Erythroblast (primary cell): ENCODE measurements at places on chromosomes 16 and 17.

DNA sequence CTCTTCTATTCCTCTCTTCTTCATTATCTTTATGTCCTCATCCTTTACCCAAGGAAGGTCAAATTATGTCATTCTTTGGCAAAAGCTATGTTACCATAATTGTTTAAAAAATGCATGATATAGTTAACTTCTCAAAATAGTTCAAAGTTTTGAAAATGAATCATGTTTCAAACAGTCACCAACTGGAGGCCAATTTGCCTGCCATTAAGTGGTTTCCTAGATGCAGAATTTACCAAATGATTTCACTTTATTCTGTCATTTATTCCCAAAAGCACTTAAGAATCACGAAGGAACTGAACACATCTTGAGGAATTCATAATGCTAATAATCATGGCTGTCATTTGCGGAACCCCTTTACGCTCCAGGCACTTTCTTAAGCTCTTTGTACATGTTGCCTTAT lies 190.9 kb upstream of the CDH11 start:
- DNase-seq = no peak

DNA sequence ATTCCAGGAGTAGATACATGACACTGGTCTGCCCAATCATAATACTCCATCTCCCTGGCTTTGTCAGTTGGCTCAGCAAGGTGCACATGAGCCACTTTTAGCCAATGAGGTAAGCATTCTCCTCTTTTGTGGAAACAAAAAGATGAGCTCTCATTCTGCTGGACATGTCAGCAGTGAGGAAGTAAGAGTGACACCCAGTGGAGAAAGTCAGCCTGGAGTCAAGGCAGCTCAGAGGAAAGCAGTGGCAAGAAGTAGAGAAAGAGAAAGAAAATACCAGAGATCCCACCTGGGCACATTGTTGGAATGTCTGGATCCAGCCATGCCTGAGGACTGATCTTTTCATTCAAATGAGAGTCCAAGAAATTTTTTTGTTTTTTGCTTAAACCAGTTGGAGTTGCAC lies 496.9 kb upstream of the C16orf82 start:
- DNase-seq = no peak

- no peak for DNase-seq
Measured at GRCh38 chr16:15803618-15804017, 53.2 kb downstream of the MYH11 start.

DNA sequence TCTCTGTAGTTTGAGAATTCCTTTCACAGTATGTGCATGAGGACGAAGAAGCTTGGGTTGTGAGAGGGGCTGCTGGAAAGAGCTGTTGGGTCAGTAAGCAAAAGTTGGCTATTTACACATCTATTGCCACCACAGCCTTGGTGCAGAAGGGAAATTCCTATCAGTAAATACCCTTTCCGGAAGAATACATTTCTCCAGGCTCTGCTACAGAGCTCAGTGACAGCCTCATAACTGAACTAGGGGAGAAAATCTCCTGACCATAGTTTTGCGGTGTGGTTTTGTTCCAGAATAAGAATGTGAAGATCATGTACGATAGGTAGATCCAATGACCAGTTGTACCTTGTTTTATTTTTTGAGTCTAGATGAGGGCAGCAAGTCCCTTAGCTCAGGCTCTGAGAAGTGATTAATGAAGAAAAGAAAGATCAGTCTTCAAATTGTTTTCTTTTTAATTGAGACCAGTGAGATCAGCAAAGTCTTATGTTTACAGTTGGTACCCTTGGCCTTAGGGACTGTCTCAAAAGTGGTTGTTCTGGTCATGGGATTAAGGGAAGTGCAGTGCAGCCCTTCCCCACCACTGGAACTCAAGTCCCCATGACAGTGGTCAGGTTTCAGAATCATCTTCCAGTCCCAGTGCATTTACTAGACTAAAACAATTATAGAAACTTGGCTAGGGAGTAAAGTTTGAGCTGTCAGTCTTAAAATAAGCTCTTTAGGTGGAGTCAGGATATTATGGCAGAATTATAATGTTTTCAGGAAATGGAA lies 123.5 kb downstream of the PHKB start:
- DNase-seq = no peak

GRCh38 chr16:87376660-87377059 lies 6.9 kb downstream of the FBXO31 start:
- peak; percentile 81 for DNase-seq

GRCh38 chr17:52201767-52202519 lies 43.4 kb upstream of the CA10 start:
- no peak for DNase-seq

DNA sequence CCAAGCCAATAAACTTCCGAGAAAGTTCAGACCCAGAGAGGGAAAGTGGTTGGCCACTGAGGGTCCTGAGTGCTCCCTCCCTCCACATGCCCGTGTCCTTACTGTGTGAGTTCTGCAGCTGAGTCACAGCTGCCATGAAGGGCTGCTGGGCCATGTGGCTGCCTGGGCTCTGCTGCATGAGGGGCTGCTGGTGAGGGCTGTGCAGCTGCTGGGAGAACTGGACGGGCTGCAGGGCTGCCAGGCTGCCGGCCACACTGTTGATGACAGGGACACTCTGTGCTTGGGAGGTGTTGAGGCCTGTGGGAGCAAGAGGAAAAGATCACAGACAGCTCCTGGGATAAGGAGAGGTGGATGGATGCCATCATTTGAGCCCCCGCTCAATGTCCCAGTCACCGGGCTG lies 44.0 kb downstream of the HNF1B start:
- no peak for DNase-seq

GRCh38 chr16:5446623-5447240 lies 349.1 kb upstream of the EEF2KMT start:
- DNase-seq = no peak

- DNase-seq = no peak
Measured at GRCh38 chr16:83762141-83762991, 45.4 kb upstream of the HSBP1 start.

DNA sequence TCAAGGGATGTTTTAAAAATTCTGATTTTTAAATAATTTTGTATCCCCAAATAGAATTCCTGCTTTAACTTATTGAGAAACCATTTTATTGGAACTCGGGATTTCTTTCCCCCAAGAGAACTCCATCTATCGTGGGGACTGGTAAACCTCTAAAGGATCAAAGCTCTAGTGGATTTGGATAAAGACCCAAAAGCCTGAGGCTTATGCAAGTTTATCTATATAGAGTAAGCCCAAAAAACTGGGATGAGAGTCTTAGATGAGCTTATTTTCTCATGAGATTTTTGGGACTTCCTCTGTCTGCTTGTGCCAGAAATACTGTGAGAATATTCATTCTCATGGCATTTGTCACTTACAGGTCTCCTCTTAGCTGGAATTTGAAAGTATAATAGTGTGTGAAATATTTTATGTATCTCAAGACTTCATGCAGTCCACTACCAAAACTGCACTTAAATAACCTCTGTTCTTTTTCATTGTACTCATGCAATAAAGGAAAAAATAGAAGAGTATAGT lies 333.1 kb downstream of the BCAS3 start:
- no peak for DNase-seq

GRCh38 chr17:58285422-58285810 lies 4.7 kb upstream of the MPO start:
- no peak for DNase-seq

DNA sequence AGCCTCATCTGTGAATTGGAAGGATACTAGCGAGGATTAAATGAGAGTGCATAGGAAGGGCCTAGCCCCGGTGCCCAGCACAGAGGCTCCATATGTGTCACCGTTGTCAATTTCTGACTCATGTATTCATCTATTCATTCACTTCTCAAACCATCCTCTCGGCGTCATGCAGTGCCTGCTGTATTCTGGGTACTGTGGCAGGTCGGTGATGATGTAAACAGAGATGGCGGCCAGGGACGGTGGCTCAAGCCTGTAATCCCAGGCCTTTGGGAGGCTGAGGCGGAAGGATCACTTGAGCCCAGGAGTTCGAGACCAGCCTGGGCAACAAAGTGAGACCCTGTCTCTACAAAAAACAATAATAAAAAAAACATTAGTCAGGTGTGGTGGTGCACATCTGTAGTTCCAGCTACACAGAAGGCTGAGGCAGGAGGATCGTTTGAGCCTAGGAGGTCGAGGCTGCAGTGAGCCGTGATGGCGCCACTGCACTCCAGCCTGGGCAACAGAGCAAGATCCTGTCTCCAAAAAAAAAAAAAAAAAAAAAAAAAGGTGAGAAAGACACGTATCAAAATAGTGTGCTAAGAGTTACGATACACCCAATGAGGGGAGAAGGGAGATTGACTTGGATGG lies 4.3 kb upstream of the PPP1R1B start:
- no peak for DNase-seq

DNA sequence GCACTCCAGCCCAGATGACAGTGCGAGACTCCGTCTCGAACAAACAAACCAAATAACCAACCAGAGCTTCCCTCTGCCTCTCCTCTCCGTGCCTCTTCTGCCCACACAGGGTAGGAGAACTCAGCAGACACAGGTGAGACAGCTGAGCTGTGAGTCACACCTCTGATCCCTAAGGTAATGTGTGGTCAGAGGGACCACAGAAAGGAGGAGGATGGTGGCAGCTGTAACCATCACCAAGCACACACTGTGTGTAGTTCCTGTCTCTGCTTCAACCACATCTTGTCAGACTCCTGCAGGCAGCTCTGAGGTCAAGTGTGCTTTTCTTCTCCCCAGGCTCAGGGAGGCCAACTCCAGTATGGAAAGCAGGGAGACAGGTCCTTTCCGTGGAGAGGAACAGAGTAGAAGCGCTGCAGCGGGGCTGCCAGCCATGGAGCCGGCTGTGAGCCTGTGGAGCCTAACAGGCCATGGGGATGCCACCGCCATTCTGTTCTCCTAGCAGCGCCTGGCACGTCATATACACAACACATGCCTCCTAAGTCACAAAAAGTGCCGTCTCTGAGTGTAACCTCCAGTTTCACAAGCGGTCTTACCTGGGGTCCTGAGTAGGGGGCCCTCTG lies 7.1 kb downstream of the NUDT16L1 start:
- DNase-seq = no peak

DNA sequence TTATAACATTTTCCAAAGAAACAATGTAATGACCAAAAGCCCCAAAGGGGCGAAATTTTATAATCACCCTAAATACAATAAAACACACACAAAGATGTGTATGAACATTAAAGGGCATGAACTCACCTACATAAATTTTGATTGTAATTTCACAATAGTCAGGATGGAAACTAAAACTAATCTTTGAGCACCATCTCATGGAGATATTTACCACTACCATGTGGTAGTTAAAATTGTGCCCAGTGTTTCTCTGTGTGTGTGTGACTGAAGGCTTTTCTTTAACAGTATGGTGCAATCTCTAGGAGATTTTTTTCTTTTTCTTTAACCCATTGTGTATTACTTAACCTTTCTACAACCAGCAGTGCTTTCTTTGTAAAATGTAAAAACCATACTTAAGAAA lies 19.7 kb upstream of the MEIOC start:
- DNase-seq = no peak

DNA sequence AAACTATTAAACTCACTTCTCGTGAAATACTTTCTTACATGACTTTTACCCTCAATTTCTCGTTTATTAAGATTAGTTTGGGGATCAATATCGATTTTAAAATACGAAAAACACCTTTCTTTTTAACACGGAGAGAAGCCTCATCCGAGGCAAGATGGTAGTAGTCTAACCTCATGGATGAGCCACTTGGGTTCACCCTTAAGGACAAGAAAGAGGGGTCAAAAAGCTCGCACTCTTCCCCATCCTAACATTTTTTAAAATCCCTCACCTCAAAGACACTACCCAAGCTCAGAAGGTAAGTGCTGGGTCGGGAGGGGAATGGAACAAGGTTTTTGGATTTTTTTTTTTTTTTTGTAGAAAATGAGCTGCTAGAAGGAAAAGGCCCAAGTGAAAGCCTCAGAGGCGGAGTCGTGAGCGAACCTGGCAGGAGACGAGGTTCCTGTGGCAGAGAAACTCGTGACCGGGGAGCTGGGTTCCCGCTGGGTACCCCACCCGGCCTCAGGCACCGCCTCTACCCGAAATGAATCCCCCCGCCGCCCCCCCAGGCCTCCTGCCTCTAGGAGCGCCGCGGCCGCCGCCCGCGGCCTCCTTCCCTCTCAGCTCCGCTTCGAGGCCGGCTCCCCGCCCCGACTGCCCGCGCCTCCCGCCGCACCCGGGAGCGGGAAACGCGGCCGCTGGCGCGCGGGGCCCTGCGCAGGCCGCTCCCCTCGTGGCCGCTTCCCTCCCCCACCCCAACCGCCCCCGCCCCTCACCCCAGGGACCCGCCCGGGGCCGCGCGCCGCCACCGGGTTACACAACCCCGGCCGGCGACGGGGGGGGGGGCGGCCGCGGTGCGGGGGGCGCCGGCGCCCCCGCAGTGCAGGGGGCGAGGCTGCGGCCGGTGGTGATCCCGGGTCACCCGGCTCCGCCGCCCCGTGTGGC lies 1.6 kb downstream of the NUFIP2 start:
- peak; percentile 77 for DNase-seq

GRCh38 chr17:33131620-33132019 lies 140.0 kb downstream of the SPACA3 start:
- DNase-seq = no peak

- no peak for DNase-seq
Measured at GRCh38 chr17:55830699-55831471, 80.0 kb downstream of the PCTP start.

- DNase-seq = no peak
Measured at GRCh38 chr17:64097196-64097936, 32.6 kb downstream of the ERN1 start.

GRCh38 chr17:76734080-76734840 lies 2.9 kb downstream of the SRSF2 start:
- DNase-seq = peak; percentile 46

DNA sequence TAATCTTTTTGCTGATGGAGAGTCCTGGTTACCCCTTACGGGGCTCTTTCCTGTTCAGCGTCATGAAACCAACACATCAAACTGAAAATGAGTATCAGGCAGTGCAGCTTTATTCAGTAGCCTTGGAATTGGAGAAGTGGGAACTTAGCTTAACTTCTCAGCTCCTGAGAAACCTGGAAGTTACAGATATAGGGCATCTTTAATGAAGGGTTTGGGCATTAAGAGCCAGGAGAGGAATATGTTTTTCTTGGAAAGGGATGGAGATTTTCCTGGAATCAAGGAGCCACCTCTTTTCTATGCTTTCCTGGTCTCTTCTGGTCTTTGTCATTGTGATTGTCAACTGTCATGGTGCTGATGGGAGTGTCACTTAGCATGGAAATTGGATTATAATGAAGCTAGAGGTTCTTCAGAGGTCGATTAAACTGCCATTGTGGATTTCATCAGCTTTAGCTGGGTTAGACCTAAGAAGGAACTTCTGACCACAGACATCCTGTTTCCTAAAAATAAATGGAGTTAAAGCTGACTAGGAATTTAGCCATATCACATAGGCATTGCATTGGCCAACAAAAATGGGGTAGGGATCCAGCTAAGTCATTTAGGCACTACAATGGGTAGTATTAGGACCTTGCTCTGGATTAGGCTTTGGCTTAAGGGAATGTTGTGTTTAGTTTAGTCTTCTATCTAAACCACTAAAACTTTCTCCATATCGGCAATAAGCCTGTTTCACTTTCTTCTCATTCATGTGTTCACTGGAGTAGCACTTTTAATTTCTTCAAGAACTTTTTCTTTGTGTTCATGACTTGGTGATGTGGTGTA lies 186.4 kb downstream of the BCAS3 start:
- no peak for DNase-seq

GRCh38 chr16:17304106-17304490 lies 166.7 kb downstream of the XYLT1 start:
- no peak for DNase-seq
